ENCODE measurements at places on chromosomes 11 and 22.

- no peak for DNase-seq
These were observed 2084.3 kb downstream of the LRRC4C start for GRCh38 chr11:39374963-39375698.

GRCh38 chr11:63793161-63793560, 20.1 kb upstream of the SPINDOC start:
- DNase-seq = no peak

- DNase-seq = no peak
These were observed 10.4 kb upstream of the OR10V1 start for GRCh38 chr11:59724066-59724465.

DNA sequence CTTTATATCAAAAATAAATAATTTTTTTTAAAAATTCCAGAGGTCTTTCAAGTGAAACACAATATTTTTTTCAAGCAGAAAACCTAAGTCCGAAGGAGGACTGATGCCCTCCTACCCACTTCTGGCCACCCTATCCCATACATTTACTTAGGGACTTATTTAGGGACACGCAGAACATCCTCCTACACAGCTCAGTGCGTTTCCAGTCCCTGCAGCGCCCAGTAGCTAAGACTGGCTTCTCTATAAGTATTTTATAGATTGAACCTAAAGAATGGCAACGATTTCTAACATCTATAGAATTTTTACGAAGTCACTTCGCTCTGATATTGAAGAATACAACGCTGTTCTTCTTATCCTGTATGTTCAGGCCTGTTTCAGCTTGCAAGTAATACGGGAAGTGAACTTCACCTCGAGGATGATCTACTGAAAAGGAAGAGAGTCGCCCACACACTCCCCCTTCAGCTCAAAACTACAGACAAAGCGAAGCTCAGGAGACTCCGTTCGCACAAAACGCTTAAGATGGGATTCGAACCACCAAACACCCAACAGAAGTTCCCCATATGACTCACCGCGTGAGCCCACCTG, 328 bp downstream of the CHEK2 start:
- DNase-seq = no peak

DNA sequence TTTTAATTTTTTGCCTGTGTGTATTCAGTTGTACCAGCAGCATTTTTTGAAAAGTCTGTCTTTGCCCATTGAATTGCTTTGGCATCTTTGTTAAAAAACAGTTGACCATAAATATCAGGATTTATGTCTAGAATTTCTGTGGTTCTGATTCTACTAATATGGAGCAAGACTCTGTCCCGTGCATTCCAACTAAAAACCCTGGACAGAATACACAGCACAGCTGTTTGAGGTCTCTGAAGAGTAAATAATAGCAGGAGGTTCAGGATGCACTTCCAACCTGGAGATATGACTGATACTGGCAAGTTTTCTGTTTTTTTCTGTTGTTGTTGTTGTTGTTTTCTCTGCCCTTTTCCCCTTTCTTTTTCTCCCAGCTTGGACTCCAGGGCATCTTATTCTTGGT, 141.9 kb downstream of the TMEM135 start:
- no peak for DNase-seq

GRCh38 chr22:37896939-37897338, 9.2 kb upstream of the MICALL1 start:
- no peak for DNase-seq

- no peak for DNase-seq
These were observed 2.8 kb downstream of the AAMDC start for GRCh38 chr11:77823775-77824174.

DNA sequence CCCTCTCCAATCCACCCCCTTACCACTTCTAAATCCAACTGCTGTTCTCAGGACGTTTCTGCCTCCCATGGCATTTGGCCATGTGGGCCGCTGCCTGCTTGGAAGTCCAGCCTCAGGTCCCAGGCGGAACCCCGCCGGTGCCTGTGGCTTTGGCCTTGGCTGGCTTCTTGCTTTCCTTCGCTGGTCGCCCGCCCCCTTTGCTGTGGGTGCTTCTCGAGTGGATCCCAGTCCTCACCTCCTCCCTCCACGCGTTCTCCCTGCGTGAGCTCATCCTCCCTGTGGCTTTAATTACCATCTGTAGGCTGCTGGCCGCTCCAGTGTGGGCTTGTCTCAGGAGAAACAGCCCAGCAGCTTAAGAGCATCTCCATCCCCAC, 111.7 kb downstream of the NECTIN1 start:
- DNase-seq = no peak

GRCh38 chr11:68933605-68934320, 30.1 kb downstream of the IGHMBP2 start:
- DNase-seq = no peak

DNA sequence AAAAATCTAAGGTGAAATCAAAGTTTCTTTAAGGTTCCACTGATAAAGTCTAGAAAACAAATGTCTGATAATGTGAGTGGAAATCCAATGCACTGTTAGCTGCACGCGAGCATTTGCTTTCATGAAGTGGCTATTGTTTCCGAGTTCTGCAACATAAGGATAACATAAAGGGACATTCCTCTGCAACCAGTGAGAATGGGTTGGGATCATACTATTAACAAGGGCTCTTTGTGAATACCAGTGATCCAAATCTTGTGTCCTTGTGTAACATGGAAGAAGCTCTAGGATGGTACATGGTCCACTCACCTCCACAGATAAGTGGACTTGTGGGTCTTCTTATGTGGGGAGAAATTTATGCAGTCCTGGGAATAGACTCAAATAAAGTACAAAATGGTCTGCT, 24.6 kb downstream of the APIP start:
- DNase-seq = no peak

GRCh38 chr22:45322873-45323525, 13.3 kb downstream of the FAM118A start:
- no peak for DNase-seq

- DNase-seq = no peak
These were observed 2.1 kb downstream of the EMID1 start for GRCh38 chr22:29207562-29208501.

- no peak for DNase-seq
These were observed 29.6 kb upstream of the OR5P2 start for GRCh38 chr11:7826324-7826723.

Measured in stimulated activated CD4-positive, alpha-beta T cell treated with anti-CD3 and anti-CD28 coated beads, Interleukin-1b, Interleukin-23, amount 100 ng/mL, for 1 hour (primary cell).